ENCODE measurements at places on chromosomes 4 and X. TPM values are rescaled to one million over a fixed set of nuclear protein-coding genes. Genes with fewer than 3 reads are reported as not detected.

YIPF7 gene
- not detected for total RNA-seq

FGFBP2 gene
- 1.6 TPM for total RNA-seq

OPRPN gene
- total RNA-seq = not detected

KLF8 gene
- 12.6 TPM for total RNA-seq

EBP gene
- total RNA-seq = 154 TPM

MGAT4D gene
- total RNA-seq = not detected

DDX53 gene
- total RNA-seq = not detected

IL2RG gene
- 25.8 TPM for total RNA-seq

DNA sequence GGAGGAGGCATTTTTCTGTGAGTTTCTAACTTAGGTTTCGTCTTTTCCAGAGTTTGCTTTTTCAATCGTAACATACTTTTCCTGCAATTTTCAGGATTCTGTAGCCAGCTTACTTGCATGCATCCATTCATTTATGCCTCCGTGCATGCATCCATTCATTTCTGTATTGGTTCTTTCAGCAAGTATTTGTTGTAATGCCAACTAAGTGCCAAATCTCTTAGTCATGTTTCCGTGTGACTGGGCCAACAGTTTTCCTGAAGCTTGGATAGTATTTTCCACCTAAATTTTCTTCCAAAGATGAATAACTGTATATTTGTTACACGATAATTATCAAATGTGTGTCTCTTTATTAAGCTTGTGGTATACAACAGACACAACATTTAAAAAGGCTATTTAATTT, 41.5 kb downstream of the CBLL2 start:
- H3K4me3 ChIP-seq = no peak overlapping the region
- H3K36me3 ChIP-seq = no peaks in the 10 kb centered on the region
- H3K4me1 ChIP-seq = no peaks in the 10 kb centered on the region
- no peak overlapping the region for H3K27ac ChIP-seq

DNA sequence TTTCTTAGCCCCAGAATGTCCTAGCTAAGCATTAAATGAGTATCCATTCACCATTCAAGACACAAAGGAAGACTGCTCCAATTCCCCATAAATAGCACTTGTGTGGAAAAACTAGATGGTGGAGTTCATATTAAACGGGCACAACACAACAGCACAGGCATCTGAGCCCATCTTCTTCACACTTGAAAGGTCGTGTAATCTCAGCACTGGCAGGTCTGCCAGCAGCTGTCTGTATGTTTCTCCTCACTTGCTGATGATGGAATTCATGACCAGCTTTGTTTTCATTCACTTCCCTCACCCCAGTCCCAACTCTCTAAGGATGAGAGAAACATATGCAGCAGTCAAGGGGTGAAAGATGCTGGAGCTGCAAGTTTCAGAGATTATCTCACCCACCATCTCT, 148.7 kb downstream of the AFAP1 start:
- peaks cover 18% of the 10 kb centered on the region for H3K36me3 ChIP-seq
- H3K27ac ChIP-seq = no peak overlapping the region
- no peaks in the 10 kb centered on the region for H3K4me1 ChIP-seq
- no peak overlapping the region for H3K4me3 ChIP-seq

GRCh38 chrX:45710081-45710801, 509.6 kb upstream of the DIPK2B start:
- no peak overlapping the region for H3K4me3 ChIP-seq
- no peak for DNase-seq
- no peaks in the 10 kb centered on the region for H3K4me1 ChIP-seq
- H3K27me3 ChIP-seq = no peaks in the 10 kb centered on the region
- H3K36me3 ChIP-seq = no peaks in the 10 kb centered on the region

DNA sequence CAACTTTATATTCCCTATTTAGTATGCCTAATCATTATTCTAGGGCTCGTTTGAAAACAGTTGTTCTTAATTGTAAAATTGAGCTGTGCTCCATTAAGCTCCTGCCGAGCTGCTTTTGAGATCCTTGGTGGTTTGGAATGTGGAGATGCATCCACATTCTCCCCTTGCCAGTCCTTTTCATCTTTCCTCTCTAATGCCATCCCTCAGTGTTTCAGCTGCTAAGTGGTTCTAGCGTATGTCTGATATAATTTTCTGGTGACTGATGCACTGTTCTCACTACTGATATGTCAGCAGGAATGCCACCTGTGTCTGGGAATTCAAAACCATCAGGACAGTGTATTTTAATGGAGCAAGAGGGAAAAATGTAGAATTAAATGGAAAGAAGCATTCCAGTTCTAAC, 1085.0 kb downstream of the CCSER1 start:
- no peaks in the 10 kb centered on the region for H3K36me3 ChIP-seq
- no peak overlapping the region for H3K4me3 ChIP-seq
- DNase-seq = no peak
- no peaks in the 10 kb centered on the region for H3K27me3 ChIP-seq

GRCh38 chrX:34063616-34064015, 68.5 kb downstream of the FAM47A start:
- no peaks in the 10 kb centered on the region for H3K4me1 ChIP-seq
- no peak overlapping the region for H3K4me3 ChIP-seq
- no peaks in the 10 kb centered on the region for H3K36me3 ChIP-seq
- no peak for DNase-seq

DNA sequence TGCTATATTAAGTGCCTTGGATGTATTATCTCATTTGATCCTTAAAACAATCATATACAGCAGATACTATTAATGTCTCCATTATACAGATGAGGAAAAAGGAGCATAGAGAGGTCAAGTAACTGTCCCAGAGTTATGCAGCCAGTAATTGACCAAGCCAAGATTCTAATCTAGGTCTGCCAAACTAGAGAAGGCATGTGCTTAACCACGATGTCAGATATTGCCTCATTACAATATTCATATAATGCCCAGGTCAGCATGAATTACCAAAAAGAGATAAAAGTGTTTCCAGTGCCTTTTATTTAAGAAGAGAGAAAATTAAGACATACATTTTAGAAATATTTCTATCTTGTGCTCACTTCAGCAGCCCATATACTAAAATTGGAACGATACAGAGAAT, 7.1 kb downstream of the ARHGEF6 start:
- no peak overlapping the region for H3K4me3 ChIP-seq
- DNase-seq = no peak
- no peaks in the 10 kb centered on the region for H3K36me3 ChIP-seq
- H3K27ac ChIP-seq = no peak overlapping the region
- H3K4me1 ChIP-seq = no peaks in the 10 kb centered on the region

GRCh38 chrX:107627838-107628661, at the start of gene PRPS1:
Gene PRPS1, plus strand, starts transcription at chrX:107628510. Its CDS starts 119 bp downstream, at chrX:107628629.
- no peaks in the 10 kb centered on the region for H3K36me3 ChIP-seq
- H3K27me3 ChIP-seq = peaks cover 12% of the 10 kb centered on the region
- DNase-seq = peak; percentile 97
- H3K27ac ChIP-seq = peak within 1 kb of the TSS; percentile 79
- peaks cover 6% of the 10 kb centered on the region for H3K4me1 ChIP-seq

- no peak overlapping the region for H3K27ac ChIP-seq
- no peaks in the 10 kb centered on the region for H3K27me3 ChIP-seq
- H3K4me3 ChIP-seq = no peak overlapping the region
Observed at GRCh38 chr4:24425863-24426262, 158.5 kb downstream of the DHX15 start.

- no peaks in the 10 kb centered on the region for H3K27me3 ChIP-seq
- H3K36me3 ChIP-seq = no peaks in the 10 kb centered on the region
- no peak overlapping the region for H3K27ac ChIP-seq
- no peak for DNase-seq
- H3K4me1 ChIP-seq = no peaks in the 10 kb centered on the region
Observed at GRCh38 chr4:188218392-188218791, 79.2 kb downstream of the TRIML1 start.

- H3K4me3 ChIP-seq = peak overlapping the region; percentile 98
- H3K36me3 ChIP-seq = peaks cover 6% of the 10 kb centered on the region
- peaks cover 3% of the 10 kb centered on the region for H3K4me1 ChIP-seq
- H3K27ac ChIP-seq = peak overlapping the region; percentile 80
- H3K27me3 ChIP-seq = no peaks in the 10 kb centered on the region
Observed at GRCh38 chr4:25160714-25161592, 704 bp upstream of the SEPSECS start.

GRCh38 chrX:14594521-14594920, 65.2 kb downstream of the GLRA2 start:
- no peak overlapping the region for H3K4me3 ChIP-seq
- no peak overlapping the region for H3K27ac ChIP-seq
- peaks cover 7% of the 10 kb centered on the region for H3K27me3 ChIP-seq
- no peak for DNase-seq
- no peaks in the 10 kb centered on the region for H3K36me3 ChIP-seq

DNA sequence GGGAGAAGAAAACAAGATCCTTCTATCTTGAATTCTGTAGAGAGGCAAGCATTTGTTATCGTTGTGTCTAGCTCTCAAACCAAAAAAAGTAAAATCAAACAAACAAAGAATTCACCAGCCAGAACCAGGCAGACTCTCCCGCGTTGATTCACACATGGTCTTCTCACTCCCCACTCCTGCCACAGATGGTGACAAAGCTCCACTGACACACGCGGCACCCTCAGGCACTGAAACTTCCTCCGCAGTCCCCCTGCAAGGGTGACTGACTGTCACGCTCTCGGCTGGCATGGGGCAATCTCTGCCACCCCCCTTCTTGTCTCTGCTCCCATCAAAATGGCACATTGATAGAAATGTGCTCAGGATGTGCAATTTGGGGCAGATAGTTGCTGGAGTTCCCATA, 304.9 kb downstream of the DHX15 start:
- no peak overlapping the region for H3K27ac ChIP-seq
- H3K4me1 ChIP-seq = no peaks in the 10 kb centered on the region
- no peak for DNase-seq
- H3K4me3 ChIP-seq = no peak overlapping the region
- H3K27me3 ChIP-seq = no peaks in the 10 kb centered on the region
- H3K36me3 ChIP-seq = no peaks in the 10 kb centered on the region

GRCh38 chr4:177505171-177505615, 63.0 kb upstream of the AGA start:
- H3K27me3 ChIP-seq = no peaks in the 10 kb centered on the region
- no peaks in the 10 kb centered on the region for H3K36me3 ChIP-seq
- no peak overlapping the region for H3K27ac ChIP-seq
- no peak overlapping the region for H3K4me3 ChIP-seq
- no peaks in the 10 kb centered on the region for H3K4me1 ChIP-seq
- no peak for DNase-seq

GRCh38 chrX:30592831-30593230, 15.3 kb upstream of the TASL start:
- no peak overlapping the region for H3K4me3 ChIP-seq
- H3K4me1 ChIP-seq = no peaks in the 10 kb centered on the region
- H3K27ac ChIP-seq = no peak overlapping the region
- no peaks in the 10 kb centered on the region for H3K36me3 ChIP-seq
- no peaks in the 10 kb centered on the region for H3K27me3 ChIP-seq

DNA sequence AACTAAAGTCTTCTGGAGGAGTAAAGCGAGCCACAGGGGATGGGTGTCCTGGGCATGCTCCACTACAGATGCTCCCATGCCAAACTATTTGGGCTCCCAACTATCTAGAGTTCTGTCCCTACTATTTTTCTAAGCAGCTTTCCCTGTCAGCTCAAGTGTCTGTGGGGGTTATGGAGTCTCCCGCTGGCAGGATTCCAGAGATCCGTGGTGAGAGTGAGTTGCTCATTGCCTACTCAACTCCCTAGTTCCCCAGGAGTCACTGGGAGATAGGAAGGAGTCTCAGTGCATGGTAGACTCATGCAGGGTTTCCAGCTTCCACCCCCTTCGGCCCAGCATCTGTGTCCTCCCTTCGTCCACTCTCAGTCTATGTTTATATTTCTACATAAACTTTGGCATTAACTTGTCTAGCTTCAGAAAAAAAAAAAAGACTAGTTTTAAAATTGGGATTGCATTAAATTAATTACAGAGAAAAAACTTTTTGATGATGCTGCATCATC, 55.1 kb upstream of the INPP4B start:
- H3K27ac ChIP-seq = no peak overlapping the region
- no peaks in the 10 kb centered on the region for H3K4me1 ChIP-seq
- H3K36me3 ChIP-seq = no peaks in the 10 kb centered on the region
- no peak overlapping the region for H3K4me3 ChIP-seq
- peak; percentile 34 for DNase-seq

DNA sequence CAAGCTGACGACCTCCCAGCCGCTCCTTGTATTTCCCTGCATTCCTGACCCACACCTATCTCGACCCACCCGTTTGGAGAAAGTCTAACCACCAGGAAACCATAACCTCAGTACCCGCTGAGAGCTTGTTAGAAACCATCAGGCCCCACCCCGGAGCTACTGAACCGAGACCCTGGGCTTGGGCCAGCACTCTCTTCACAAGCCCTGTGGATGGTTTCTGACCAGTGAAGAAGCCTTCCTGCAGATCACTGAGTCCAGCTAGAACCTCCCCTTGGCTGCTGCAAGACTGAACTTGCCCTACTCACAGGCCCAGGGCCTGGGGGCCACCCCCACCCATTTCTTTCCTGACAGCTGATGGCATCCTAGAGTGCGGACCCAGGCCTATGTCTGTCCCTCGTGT, 26.6 kb upstream of the ZNF185 start:
- H3K36me3 ChIP-seq = peaks cover 14% of the 10 kb centered on the region
- no peak overlapping the region for H3K27ac ChIP-seq
- no peaks in the 10 kb centered on the region for H3K27me3 ChIP-seq
- no peak for DNase-seq
- no peak overlapping the region for H3K4me3 ChIP-seq
- H3K4me1 ChIP-seq = no peaks in the 10 kb centered on the region
